ENCODE measurements at places on chromosomes 11 and 22.

- DNase-seq = no peak
These were observed 24.0 kb downstream of the ZBED4 start for GRCh38 chr22:49877642-49878041.

DNA sequence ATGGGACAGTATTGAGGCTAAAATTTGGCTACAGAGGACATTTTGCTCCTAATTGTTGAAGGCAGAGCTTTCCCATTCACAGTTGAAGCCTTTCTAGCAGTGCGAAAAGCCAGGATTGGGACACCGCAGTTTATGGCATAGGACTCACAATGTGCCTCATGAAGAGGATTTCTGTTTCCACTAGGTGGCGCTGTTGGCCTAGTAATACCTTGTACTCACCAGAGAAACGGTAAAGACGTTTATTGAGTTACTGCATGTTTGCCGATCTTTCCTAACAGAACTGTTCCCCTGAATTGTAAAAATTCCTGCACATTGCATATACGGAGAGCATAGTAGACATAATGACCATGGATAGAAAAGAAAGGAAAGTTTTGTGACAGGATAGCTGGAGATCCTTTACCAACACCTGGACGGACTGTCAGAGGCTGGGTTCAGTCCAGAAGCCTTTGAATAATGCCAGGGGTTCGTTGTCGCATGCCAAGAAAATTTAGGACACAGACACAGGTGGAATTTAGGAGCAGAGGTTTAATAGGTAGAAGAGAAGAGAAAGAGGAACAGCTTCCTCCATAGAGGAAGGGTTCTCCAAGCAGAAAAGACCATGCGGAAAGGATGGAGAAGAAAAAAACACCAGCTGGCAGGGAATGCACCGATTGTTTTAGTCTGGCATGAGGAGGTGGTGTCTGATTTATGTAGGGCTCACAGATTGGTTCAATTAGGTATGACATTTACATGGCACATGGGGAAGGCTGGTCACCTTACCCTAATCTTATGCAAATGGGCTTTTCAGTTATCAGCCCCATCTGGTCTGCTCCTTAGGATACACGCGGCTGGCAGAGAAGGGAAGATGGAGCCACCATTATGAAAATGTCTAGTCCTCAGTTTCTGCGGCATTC is 10.8 kb upstream of the OR51D1 start:
- peak; percentile 75 for DNase-seq

DNA sequence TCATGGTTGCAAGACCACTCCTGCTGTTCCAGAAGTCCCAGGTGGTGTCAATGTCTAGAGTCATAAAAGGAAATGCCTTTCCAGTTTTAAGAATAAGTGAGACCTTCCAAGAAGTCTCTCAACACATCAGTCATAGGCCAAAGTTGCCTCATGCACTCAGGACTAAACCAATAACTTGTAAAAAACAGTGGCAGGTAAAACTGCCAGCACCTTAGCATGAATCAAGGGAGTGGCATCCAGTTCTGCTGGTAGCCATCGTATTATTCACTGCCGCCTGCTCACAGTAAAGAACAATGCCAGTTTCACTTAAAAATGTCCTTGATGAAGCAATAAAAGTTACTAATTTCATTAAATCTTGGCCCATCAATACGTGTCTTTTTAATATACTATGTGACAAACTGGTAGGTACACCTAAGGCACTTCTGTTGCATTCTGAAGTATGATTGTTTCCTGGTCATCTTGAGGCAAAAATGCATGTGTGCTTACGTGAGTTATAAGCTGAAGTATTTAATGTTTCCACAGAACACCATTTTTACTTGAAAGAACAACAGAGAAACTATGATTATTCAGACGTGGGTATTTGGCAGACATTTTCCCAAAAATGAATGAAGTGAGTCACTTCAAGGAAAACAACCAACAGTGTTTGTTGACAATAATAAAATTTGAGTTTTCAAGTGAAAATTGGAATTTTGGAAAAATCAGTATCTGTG is 125.2 kb upstream of the SNX19 start:
- DNase-seq = no peak

DNA sequence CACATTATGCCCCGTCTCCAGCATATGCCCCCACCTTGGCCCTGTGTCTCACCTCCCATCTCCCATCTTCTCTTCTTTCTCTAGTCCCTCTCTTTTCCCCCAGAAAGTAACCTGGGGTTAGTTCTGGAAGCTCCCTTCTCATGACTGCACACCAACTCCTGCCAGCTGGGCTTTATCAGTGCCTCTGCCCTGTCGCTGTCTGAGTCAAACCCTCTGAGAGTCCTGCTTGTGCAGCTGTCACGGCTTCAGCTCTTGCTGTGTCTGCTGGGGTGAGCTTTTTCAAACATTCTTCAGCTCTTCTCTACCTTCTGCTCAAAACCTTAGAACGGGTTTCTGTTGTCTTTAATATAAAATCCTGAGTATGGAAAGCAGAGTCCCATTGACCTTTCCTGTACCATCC is 304.5 kb upstream of the B3GAT1 start:
- no peak for DNase-seq

DNA sequence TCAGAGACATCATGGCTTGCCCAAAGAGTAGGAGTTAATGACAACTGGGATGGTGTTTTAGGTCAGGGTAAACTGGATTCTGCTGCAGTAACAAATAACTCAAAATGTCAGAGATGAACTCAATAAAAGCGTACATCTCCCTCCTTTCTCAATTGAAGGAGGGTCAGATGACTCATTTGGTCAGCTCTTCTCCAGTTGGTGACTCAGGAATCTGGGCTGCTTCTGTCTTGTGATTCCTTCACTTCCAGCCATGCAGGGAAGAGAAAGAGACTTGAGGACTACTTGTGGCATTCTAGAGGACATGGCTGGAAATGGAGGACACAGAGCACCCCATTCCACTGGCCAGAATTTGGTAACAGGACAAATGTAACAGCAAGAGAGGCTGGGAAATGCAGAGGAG is 3.2 kb upstream of the SYT13 start:
- DNase-seq = no peak
